NCI-H146 (cell line): ENCODE measurements at places on chromosomes 7 and 10.

DNA sequence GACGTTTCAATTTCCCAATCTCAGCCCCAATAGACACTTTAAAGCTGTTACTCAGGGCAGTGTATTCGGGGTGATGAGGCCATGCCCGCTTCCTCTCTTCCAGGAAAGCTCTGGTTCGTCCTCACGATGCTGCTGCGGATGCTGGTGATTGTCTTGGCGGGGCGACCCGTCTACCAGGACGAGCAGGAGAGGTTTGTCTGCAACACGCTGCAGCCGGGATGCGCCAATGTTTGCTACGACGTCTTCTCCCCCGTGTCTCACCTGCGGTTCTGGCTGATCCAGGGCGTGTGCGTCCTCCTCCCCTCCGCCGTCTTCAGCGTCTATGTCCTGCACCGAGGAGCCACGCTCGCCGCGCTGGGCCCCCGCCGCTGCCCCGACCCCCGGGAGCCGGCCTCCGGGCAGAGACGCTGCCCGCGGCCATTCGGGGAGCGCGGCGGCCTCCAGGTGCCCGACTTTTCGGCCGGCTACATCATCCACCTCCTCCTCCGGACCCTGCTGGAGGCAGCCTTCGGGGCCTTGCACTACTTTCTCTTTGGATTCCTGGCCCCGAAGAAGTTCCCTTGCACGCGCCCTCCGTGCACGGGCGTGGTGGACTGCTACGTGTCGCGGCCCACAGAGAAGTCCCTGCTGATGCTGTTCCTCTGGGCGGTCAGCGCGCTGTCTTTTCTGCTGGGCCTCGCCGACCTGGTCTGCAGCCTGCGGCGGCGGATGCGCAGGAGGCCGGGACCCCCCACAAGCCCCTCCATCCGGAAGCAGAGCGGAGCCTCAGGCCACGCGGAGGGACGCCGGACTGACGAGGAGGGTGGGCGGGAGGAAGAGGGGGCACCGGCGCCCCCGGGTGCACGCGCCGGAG lies 2.6 kb downstream of the GJD4 start:
- DNase-seq: peak; percentile 46

- no peak for DNase-seq
Measured at GRCh38 chr7:157928171-157928794, 591.5 kb downstream of the DNAJB6 start.

GRCh38 chr7:106848851-106849442 lies 16.1 kb upstream of the PIK3CG start:
- DNase-seq: no peak

DNA sequence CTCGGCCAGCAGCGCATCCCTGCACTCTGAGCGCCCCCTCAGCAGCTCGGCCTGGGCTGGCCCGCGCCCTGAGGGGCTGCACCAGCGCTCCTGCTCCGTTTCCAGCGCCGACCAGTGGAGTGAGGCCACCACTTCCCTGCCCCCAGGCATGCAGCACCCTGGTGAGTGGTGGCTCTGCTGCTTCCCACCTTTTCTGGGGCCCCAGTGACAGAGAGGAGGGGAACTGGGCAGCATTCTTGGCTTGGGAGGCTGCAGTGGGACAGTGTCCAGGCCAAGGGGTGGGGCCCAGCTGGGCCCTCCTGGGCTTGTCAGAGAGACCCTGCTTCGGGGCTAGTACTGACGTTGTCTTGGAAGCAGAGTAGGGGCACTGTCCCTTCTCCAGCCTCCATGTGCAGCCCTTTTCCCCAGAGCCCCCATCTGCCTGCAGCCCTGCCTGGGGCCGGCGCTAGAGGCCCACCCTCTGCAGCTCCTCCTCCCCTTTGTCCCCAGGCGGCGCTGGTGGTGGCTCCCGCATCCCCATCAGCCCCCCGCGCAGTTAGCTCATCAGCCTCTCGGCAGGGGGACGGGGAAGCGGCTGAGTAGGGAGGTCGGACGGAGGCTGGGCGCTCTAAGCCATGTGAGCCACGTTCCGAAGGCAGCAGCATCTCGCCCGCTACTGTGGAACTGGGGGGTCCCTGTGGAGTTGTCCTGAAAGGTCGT lies 29.2 kb downstream of the GBX1 start:
- no peak for DNase-seq

DNA sequence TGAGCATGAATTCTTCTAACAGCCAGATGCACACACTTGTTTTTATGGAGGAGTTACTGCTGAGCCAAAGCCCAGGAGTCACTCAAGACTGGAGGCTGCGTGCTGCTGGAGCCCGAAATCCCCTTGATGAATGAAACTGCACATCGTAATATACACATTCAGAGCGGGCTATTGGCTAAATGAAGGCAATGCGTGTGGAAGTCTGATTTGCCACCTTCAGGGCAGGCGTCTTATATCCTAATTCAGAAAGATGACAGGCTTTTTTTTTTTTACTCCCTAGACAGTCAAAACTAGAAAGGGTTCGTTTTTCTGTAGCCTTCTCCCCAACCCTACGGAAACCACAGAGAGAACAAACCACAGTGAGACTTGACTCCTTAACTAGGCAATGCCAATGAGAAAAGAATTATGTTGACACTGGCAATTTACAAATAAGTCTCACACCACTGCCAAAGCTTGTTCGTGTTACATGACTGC lies 227.2 kb upstream of the KLF14 start:
- no peak for DNase-seq

GRCh38 chr7:32039000-32039756 lies 31.0 kb downstream of the PDE1C start:
- DNase-seq: no peak

DNA sequence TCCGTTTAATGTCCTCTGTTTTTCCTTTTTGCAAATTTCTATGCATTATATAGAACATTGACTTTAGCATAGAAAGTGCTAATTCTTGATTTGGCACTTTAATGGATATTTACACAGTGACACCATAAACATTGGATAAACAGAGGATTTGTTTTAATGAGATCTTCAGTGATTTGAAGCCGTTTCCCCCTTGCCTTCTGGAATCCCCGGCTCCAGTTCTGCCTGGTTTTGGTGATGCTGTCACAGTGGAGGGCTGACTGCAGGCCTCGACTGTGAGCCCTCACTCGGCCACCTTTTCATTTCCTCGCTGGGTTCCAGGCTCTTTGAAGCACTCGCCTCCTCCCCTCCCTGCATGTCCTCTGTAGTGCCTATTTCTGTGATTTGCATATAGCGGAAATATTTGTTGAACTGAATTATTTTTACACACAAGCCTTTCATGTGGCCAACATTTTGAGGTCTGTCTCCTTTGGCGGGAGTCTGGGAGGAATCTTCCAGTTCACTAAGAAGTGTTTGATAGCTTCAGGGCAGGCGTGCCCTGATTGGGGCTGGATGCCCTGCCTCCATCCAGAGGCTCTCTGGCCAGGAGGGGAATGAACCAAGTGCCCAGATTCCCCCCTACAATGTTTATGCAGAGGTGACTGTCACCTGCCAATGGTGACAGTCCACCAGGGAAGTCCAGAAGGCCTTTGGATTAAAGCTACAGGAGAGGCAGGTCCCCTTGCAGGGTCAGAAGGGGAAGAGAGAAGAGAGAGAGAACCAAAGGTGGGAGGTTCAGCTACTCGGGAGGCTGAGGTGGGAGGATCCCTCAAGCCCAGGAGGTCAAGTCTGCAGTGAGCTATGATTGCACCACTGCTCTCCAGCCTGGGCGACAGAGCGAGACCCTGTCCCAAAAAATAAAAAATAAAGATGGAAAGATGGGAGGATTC lies 67.5 kb downstream of the CUX1 start:
- DNase-seq: no peak

DNA sequence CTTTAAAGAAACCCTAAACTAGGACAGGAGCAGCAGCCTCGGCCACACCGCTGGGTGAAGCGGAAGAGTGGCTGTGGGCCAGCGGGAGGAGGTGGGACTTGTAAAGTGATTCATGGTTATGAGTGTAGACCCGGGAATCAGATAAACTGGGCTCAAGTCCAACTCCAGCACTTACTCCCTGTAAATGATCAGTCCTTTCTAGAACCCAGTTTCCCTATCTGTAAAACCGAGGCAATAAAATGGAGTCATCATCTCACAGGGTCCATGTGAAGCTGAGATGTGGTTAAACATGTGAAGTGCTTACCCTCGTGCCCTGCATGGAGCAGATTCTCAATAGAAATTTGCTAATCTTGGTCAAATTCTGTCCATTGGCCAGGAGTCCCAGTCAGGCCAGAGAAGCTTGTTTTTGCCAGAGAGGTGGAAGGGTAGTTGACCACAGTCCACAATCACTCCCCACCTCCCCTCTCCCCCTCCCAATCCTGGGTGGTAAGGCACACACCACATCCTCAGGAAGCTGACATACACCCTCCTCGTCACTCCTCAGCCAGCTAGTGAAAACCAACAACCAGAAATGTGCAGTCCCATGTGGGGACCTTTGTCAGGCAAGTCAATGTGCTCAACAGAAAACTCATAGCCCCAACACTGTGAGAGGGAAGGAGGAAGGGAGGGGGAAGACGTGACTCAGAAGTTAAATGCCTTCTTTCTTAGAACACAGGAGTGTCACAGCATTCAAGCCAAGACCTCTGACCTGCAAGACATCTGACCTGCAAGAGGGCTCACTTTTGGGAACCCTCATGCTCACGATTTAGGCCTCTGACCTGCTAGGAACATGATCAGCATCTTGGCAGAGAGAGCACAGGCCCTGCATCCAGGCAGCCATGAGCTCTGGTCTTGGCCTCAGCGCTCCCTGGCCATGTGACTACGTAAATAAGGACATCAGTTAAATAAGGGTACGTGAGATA lies 145.1 kb downstream of the PLXNA4 start:
- DNase-seq: no peak

- peak; percentile 39 for DNase-seq
Measured at GRCh38 chr7:80312139-80312661, 177.6 kb downstream of the GNAI1 start.

- no peak for DNase-seq
Measured at GRCh38 chr10:104317726-104318299, 20.5 kb downstream of the ITPRIP start.

- no peak for DNase-seq
Measured at GRCh38 chr7:27967639-27968038, 213.0 kb downstream of the JAZF1 start.

- DNase-seq: no peak
Measured at GRCh38 chr7:155922067-155922816, 110.0 kb upstream of the SHH start.

- DNase-seq: no peak
Measured at GRCh38 chr7:132410385-132410784, 165.9 kb downstream of the PLXNA4 start.

GRCh38 chr7:114879554-114879953 lies 42.3 kb upstream of the MDFIC start:
- DNase-seq: no peak

- DNase-seq: no peak
Measured at GRCh38 chr10:49361178-49361554, 34.7 kb downstream of the DRGX start.

- no peak for DNase-seq
Measured at GRCh38 chr7:128742206-128742605, 3.0 kb downstream of the CALU start.

GRCh38 chr7:30731581-30731980 lies 20.4 kb upstream of the INMT start:
- DNase-seq: peak; percentile 58

- no peak for DNase-seq
Measured at GRCh38 chr10:25028711-25029110, 12.3 kb downstream of the THNSL1 start.

DNA sequence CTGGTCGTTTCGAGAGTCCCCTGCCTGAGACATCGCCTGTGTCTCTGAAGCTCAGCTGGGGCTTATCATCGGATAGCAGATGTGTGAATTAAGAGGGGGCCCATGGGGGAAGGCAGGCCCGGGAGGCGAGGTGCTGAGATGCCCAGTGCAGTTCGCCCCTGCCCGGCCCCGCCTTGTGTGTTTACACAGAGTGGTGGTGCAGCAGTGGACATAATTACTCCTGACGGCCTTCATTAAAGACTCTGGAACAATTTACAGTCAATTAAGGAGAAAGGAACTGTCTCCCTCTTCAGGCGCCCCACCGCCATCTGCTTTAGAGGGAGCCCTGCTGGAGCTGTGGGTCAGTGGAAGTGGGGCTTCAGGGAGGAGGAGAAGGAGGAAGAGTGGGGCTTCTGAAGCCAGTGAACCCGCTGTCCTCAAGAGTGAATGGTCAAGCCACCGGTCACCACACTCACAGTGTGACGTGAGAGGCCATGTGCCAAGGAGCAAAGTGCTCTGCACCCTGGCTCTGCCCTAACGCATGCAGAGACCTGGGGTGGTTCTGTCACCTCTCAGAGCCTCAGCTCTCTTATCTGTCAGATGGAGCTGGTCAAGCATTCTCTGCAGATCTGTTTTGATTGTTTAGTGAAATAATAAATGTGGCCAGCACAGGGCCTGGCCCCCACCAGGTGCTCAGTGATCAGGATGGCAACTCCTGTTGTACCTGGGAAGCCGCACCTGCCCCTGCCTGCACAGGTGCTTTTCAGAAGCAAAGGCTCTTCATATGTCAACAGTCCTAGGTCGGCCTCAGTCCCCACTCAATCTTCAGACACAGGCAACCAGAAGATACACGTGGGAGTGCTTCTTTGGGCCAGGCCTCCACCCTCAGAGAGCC lies 65.6 kb downstream of the CDH23 start:
- DNase-seq: peak; percentile 90

DNA sequence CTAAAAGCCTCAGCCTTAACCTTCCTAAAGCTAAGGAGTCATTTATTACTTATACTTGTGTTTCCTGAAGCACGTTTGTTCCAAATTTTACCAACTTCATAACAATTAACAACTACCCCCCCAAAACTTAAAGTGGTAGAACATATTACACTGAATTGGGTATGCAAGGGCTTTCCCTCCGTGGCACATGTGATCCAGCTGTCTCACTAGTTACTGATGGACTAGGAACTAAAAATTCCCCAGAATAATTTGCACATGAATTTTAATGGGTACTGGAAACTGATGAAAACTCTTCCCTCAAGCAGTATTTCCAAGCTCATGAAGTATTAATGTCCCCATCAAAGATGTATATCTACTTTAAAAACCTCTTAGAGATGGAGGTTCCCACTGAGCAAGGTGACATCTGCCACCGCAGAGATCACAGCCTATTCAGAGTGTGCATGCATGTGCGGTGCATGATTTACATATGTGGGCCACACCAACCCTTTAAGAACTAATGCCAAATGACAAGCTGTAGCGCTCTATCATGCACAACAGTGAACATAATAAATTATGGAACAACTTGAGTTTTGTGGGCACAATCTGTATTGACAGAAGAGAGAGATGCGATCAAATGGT lies 139.9 kb upstream of the ADCY1 start:
- no peak for DNase-seq

DNA sequence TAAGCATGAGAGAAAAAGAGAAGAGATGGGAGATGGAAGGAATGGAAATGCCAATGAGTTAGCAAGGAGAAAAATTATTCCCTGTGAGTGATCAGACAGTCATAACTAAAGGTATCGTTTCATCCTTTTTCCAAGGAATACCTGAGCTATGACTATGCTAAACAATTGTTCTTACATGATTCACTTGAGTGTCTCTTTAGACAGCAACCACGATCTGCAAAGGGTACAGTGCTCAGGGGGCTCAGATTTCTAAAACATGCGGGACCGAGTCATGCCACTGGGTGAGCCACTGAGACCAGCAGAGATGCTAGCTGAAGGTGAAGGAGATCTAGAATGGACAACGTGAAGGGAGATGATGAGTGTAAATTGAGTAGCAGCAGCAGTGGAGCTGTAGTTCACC lies 78.0 kb upstream of the CTTNBP2 start:
- DNase-seq: no peak
